Vagina (tissue), 2 donors: ENCODE measurements at places on chromosomes 12 and 14.

DNA sequence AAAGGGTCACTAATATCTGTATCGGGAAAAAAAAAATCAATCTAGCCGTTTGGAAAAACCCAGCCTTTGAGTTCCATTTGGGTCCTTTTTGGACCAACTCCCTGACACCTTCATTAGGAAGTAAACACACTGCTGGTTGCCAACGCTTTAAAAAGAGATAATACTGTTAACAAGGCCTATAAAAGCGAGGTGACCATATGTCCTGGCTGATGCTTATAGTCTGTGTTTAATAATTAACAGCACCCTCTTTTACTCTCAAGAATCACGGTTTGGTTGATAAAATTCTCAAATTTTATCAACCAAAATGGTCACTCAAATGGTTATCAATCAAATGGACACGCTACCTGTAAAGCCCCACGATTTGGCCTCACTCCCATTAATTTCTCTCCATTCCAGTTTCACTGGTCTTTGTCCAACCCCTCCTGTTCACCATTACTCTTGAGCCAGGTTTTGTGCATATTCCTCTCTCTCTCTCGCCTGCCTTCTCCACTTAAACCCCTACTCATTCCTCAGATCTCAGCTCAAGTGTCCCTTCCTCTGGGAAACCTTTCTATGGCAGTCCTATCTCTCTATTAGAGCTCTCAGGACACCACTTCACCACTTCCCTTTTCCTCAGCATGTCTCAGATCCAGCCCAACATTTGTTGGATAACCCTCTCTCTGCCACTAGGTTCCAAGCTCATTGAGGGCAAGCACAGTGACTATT lies 9.5 kb downstream of the BTG1 start:
- H3K27me3 ChIP-seq, result no peaks in the 10 kb centered on the region
- H3K36me3 ChIP-seq, result no peaks in the 10 kb centered on the region
- peak overlapping the region; percentile 85 for H3K4me3 ChIP-seq
- H3K27ac ChIP-seq, result peak overlapping the region; percentile 100
- H3K4me1 ChIP-seq, result peaks cover 80% of the 10 kb centered on the region

- peaks cover 27% of the 10 kb centered on the region for H3K4me1 ChIP-seq
- DNase-seq, result no peak
- H3K27ac ChIP-seq, result no peak overlapping the region
Measured at GRCh38 chr12:47190905-47191304, 111.1 kb upstream of the AMIGO2 start.

- no peaks in the 10 kb centered on the region for H3K4me1 ChIP-seq
- H3K4me3 ChIP-seq, result no peak overlapping the region
- no peaks in the 10 kb centered on the region for H3K27me3 ChIP-seq
- DNase-seq, result no peak
Measured at GRCh38 chr12:79983986-79984620, 49.2 kb upstream of the PPP1R12A start.

- H3K27me3 ChIP-seq, result no peaks in the 10 kb centered on the region
- DNase-seq, result no peak
- H3K36me3 ChIP-seq, result no peaks in the 10 kb centered on the region
- peak overlapping the region; percentile 96 for H3K4me3 ChIP-seq
Measured at GRCh38 chr12:123973552-123974341, 732 bp downstream of the ZNF664 start.

- no peak overlapping the region for H3K27ac ChIP-seq
- no peaks in the 10 kb centered on the region for H3K4me1 ChIP-seq
- no peaks in the 10 kb centered on the region for H3K36me3 ChIP-seq
- no peaks in the 10 kb centered on the region for H3K27me3 ChIP-seq
Measured at GRCh38 chr14:84963518-84963917, 566.4 kb upstream of the FLRT2 start.

- no peak for DNase-seq
- H3K4me1 ChIP-seq, result no peaks in the 10 kb centered on the region
- no peaks in the 10 kb centered on the region for H3K27me3 ChIP-seq
- no peak overlapping the region for H3K4me3 ChIP-seq
Measured at GRCh38 chr14:61116369-61116768, 135.3 kb downstream of the SLC38A6 start.

DNA sequence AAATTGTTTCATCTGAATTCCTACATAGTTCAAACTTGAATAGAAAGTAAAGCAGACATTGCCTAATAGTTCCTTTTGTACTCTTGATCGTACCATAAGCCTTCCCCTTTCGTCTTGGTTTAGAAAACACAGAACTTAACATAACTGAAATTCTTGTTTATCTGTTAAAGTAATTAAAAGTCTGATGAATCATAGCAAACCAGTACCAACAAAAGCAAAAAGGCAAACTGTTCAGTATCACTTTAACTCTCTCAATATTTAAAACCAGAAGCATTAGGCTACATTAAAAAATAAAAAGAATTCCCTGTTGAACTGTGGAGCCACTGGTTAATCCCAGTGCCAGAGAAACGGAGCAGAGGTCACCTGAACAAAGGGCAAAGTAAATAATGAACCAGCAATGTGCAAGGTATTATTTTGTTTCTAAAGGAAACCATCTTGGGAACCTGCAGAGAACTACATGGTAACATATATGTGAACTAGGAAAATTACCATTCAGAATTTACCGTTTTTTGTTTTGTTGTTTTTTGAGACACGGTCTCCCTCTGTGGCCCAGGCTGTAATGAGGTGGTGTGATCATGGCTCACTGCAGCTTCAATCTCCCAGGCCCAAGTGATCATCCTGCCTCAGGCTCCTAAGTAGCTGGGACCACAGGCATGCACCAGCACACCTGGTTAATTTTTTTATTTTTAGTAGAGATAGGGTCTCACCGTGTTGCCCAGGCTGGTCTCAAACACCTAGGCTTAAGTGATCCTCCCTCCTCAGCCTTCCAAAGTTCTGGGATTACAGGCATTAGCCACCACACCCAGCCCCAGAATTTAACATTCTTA lies 17.1 kb upstream of the HIGD1C start:
- no peaks in the 10 kb centered on the region for H3K36me3 ChIP-seq
- peaks cover 55% of the 10 kb centered on the region for H3K4me1 ChIP-seq
- H3K4me3 ChIP-seq, result peak overlapping the region; percentile 14
- DNase-seq, result no peak
- peak overlapping the region; percentile 76 for H3K27ac ChIP-seq
- H3K27me3 ChIP-seq, result no peaks in the 10 kb centered on the region

- H3K36me3 ChIP-seq, result no peaks in the 10 kb centered on the region
- H3K4me1 ChIP-seq, result peaks cover 24% of the 10 kb centered on the region
- peak overlapping the region; percentile 42 for H3K27ac ChIP-seq
- no peak for DNase-seq
Measured at GRCh38 chr14:20327005-20327869, 5.8 kb downstream of the CCNB1IP1 start.

GRCh38 chr12:100688451-100688864 lies 106.1 kb upstream of the ANO4 start:
- H3K4me3 ChIP-seq, result no peak overlapping the region
- H3K27ac ChIP-seq, result no peak overlapping the region
- H3K36me3 ChIP-seq, result no peaks in the 10 kb centered on the region

- H3K36me3 ChIP-seq, result peaks cover 5% of the 10 kb centered on the region
- no peaks in the 10 kb centered on the region for H3K27me3 ChIP-seq
- no peak overlapping the region for H3K4me3 ChIP-seq
- no peak overlapping the region for H3K27ac ChIP-seq
- peaks cover 10% of the 10 kb centered on the region for H3K4me1 ChIP-seq
- no peak for DNase-seq
Measured at GRCh38 chr12:95099270-95099790, 25.9 kb upstream of the NR2C1 start.

DNA sequence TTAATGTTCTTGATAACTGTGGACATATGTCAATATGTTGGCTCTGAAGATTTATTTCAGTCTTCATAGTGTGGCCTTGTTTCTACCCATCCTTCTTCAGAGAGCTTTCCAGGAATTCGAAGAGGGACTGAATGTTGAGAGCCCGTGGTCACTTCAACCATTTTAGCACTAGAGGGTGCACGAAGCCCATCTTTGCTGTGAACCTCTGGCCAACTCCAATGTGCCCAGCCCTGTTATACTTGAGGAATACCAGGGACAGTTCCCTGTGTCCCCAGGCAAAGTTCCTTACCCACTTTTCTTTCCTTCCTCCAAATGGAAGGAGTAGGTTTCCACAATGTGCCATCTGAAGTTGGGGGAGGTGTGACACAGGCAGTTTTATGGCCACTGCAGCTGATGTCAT lies 603.5 kb downstream of the RPL10L start:
- H3K4me3 ChIP-seq, result no peak overlapping the region
- no peak overlapping the region for H3K27ac ChIP-seq
- H3K27me3 ChIP-seq, result no peaks in the 10 kb centered on the region
- no peak for DNase-seq

DNA sequence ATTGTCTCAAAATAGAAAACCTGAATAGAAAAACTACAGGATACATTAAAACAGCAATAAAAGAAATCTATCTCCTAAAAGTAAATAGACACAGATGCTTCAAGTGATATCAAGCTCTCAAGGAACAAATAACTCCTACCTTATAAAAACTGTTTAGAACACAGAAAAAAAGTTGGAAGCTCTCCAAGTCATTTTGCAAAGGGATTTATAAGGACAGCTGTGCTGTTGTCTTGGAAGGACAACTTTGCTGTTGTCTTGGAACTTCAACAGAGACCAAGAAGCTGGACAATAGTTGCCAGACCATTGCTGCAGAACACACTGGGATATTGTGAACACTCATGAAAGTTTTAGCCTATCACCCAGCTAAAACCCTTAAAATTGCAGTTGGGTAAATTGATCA lies 780.7 kb downstream of the FLRT2 start:
- DNase-seq, result no peak
- no peak overlapping the region for H3K27ac ChIP-seq
- H3K27me3 ChIP-seq, result no peaks in the 10 kb centered on the region

DNA sequence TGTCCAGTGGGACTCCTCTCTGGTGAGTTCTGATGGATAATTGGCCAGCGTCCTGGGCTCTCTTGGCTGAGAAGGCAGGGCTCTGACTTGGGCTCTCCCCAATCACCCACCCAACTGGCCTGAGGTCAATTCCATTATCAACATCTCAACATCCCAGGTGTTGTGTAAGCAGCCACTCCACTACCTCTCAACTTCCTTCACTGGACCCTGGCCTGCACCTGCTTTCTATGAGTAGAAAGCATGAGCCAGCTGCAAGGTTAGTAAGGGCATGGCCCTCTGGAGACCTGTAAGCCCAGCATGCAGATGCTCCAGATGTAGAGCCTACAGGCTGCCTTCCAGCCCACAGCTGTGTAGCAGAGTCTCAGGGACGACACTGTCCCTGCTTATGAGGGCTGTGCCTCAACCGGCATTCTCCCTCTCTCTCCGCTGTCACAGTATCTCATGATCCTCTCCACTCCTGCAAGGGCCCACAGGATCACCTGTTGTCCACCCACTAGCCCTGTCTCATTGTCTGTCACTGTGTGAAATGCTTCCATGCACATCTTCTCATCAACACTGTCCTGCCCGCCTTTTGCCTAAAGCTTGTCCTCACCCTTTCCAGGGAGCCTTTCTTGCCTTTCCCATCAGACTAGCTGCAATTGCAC lies 5.4 kb upstream of the KRT81 start:
- H3K4me3 ChIP-seq, result no peak overlapping the region
- no peaks in the 10 kb centered on the region for H3K36me3 ChIP-seq
- H3K27me3 ChIP-seq, result no peaks in the 10 kb centered on the region
- no peaks in the 10 kb centered on the region for H3K4me1 ChIP-seq

GRCh38 chr14:91324606-91325575 lies 80.4 kb upstream of the GPR68 start:
- H3K4me3 ChIP-seq, result no peak overlapping the region
- H3K27ac ChIP-seq, result peak overlapping the region; percentile 55
- no peaks in the 10 kb centered on the region for H3K27me3 ChIP-seq
- no peak for DNase-seq

DNA sequence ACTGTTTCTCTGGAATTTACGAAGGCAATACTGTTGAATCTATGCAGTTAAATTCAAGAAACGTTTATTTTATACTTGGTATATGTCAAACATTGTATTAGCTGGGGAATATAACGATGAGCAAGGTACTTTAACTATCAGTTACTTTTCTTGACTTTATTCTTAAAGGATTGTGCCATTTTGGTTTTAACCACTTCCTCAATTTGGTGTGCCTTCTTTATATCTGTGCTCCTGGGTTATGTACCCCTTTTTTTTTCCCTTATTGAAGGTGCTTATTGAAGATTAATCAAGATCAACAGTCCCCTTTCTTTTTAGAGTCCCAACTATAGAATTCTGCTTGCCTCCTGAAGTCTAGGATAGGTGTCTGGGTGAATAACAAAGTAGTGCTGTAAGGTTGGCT lies 5.8 kb downstream of the RAB21 start:
- H3K27me3 ChIP-seq, result no peaks in the 10 kb centered on the region
- peaks cover 65% of the 10 kb centered on the region for H3K4me1 ChIP-seq
- no peak for DNase-seq
- H3K27ac ChIP-seq, result no peak overlapping the region

- no peaks in the 10 kb centered on the region for H3K27me3 ChIP-seq
- H3K36me3 ChIP-seq, result no peaks in the 10 kb centered on the region
- H3K4me1 ChIP-seq, result peaks cover 35% of the 10 kb centered on the region
- no peak overlapping the region for H3K27ac ChIP-seq
Measured at GRCh38 chr14:93299866-93300265, 33.0 kb downstream of the BTBD7 start.

DNA sequence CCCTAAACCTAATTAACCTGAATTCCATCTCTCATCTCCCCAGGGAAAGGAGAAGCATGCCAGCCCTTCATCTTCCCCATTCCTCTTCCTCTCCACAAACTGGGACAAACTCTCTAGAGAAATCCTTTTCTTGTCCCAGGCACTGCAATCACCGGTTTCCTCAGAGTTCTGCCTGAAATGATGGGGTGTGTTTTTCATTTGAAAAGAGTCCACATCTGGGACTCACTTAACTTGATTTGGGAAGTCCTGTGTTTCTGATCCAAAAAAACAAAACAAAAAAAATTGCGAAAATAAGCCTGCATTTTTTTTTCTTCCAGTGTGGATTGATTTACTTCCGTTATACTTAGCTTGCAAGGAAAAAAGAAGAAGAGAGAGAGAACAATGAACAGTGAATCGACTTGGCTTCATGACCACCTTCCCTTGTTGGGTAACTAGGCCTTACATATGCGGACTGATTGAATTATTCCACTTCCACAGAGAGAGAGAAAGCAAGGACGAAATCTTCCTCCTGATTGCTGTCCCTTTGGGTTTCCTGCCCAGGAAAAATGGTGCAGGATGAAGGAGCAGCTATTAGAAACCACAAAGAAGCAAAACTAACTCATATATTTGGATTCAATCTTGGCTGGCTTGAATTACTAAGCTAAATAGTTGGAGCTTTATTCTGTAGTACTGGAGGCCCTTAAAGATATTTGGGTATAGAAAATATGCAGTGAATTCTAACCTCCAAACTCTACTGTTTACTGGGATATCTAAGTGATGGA lies 506.2 kb upstream of the TBX3 start:
- peaks cover 8% of the 10 kb centered on the region for H3K4me1 ChIP-seq
- no peak for DNase-seq
- no peaks in the 10 kb centered on the region for H3K36me3 ChIP-seq
- H3K4me3 ChIP-seq, result no peak overlapping the region

GRCh38 chr14:49992448-49992847 lies 99.6 kb downstream of the ARF6 start:
- H3K4me1 ChIP-seq, result no peaks in the 10 kb centered on the region
- H3K27me3 ChIP-seq, result no peaks in the 10 kb centered on the region
- no peaks in the 10 kb centered on the region for H3K36me3 ChIP-seq
- DNase-seq, result no peak

DNA sequence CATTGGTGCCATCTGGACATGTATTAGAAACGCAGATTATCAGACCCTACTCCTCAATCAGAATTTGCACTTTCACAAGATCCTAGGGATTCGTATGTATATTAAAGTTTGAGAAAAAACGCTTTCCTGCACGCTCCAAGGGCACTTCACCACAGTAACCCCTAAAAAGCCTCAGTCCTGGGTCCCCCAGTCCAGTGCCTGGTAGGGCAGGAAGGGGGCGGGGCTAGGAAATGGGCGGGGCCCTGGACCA lies 369 bp downstream of the DEPDC4 start:
- H3K36me3 ChIP-seq, result no peaks in the 10 kb centered on the region
- peak overlapping the region; percentile 84 for H3K4me3 ChIP-seq
- no peak for DNase-seq
- peaks cover 35% of the 10 kb centered on the region for H3K4me1 ChIP-seq
